Activated CD8-positive, alpha-beta memory T cell treated with anti-CD3 and anti-CD28 coated beads for 48 hours (primary cell): ENCODE measurements at places on chromosomes 12 and 14.

- DNase-seq: no peak
Measured at GRCh38 chr12:76375939-76376338, 27.7 kb upstream of the BBS10 start.

- no peak for DNase-seq
Measured at GRCh38 chr14:74891870-74892269, 10.2 kb downstream of the DLST start.

- DNase-seq: no peak
Measured at GRCh38 chr14:20460458-20461224, 593 bp downstream of the PIP4P1 start.

DNA sequence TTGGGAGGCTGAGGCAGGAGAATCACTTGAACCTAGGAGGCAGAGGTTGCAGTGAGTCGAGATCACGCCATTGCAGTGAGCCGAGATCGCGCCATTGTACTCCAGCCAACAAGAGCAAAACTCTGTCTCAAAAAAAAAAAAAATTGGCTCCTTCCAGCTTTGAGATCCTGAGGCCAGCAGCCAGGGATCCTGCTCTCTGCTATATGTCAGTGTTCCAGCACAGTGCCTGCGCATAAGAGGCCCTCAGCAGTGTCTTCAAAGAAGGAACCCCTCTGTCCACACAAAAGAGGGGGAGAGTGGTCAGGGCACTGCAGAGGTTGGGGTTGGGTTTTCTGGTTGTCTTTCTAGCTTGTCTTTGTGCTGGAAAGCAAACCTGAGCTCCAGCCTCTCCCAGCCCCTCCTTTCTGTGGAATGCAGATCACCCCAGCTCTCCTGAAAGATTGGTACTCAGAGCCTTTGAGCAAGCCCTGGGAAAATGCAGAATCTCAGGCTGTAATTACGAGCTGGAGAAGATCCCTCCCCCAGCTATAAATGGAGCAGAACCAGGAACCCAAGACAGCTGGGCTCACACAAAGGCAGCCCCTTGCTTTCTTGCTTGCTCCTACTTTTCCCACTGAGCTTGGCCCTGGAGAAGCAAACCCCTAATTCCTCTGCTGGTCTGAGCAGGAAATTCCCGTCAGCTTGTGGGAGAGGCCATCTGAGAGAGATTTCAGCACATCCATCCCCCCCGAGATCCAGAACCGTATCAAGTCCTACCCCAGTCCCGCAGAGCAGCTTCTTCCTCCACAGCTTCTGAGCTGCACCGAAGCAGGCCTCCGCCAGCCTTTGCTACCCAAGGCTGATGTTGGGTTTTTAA lies 205.7 kb downstream of the ZFP36L1 start:
- no peak for DNase-seq

DNA sequence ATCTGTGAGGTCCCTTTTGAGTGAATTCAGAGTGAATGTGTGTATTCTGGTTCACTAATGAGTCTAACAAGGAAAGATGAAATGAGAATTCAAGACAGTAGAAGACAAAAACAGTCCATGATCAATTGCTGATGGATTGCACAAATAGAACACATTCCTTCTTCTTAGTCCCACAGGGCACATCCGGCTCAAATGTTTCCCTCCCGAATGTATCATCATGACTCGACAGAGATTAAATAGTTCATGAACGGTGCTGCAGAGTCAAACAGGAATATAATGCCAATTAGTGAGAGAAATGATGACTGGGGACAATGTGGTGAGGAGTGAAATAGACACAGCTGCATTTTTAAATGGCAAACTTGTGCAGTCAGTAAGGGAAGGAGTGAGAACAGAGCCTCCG lies 11.5 kb upstream of the SFSWAP start:
- DNase-seq: no peak

DNA sequence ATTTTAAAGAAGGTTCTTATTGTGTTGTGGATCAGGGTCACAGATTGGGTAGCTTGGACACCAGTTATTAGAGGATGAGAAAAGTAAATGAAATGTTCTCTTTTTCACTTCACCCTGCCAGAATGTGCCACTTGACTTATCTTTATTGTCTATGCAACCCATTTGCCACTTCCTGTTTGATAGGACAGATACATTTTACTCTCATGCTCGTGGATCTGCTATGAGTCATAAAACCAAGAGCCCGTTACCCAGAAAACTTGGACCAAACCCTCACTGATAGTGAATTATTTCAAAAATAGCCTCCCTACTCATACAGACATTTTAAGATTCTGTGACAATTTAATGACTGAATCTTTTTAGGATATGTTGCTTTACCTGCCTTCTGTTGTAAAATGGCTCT lies 1.8 kb downstream of the ISCA2 start:
- DNase-seq: no peak

DNA sequence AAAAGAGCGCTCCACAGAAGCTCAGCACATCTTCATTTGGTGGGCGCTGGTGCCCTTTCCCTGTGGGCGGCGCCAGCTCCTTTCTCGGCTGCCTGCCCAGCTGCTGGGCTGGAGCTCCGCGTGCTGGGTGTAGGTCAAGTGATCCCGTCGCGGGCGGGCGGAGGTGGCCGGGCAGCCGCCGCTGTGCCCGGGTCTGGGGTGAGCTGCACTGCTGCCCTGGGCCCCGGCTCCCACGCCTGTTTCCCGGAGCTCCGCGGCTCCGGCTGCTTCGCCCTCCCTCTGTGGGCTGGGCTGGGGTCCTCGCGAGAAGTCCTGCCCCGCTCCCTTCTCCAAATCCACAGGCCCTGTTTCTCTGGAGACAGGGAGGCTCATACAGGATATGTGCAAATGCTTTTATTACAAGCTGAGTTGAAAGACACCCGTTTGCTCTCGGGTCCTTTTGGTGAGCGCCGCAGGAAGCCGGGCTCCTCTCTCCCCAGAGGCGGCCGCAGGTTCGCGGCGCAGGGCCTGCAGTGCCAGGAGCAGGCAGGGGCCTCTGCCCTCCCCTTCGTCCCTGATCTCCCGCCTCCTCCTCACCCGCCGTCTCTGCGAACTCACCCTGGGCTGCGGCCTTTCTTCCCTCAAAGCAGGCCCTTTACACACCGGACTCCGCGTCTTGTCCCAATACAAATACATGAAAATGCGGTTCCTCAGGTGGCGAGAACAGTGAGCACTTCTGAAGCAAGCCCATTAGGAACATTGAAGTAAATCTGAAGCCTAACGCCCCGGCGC lies 67.8 kb upstream of the CAPRIN2 start:
- no peak for DNase-seq

DNA sequence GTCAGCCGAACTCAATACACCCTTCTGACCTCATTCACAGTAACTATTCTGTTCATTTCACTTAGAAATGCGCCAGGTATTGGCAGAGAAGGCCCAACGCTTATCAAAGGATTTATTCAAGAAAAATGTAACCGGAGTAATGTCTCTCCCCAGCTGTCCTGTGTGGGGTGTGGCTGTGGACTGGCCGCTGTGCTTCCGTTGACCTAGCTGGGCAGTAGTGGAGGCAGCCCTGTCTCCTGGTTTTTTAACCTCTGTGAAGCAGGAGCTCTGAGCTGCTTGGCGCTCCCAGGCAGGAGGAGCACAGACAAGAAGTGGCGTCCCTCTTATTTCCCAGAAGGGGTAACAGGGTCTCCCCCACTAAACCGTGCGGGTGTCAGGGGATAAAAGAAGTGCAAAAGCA lies 85.2 kb downstream of the ESR2 start:
- DNase-seq: no peak

GRCh38 chr14:39169541-39169900 lies 612 bp downstream of the TRAPPC6B start:
- no peak for DNase-seq

GRCh38 chr12:76520348-76520747 lies 39.2 kb downstream of the OSBPL8 start:
- no peak for DNase-seq

DNA sequence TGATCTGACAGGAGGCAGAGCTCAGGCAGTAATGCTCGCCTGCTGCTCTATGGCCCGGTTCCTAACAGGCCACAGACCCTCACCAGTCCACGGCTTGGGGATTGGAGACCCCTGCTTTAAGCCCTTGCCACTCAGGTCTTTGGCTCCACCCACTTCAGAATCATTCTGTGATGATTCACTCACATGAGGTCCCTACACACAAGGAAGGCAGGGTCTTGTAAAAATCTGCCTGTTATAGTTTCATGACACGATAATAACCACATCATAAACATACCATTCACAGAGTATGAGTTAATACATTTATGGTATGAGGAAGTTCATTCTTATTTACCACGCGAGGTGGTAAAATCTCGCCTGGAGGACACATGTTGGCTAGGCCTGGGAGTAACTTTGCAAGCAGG lies 29.0 kb upstream of the MAX start:
- DNase-seq: no peak

GRCh38 chr12:99389751-99390150 lies 257.8 kb upstream of the GARIN6 start:
- no peak for DNase-seq

DNA sequence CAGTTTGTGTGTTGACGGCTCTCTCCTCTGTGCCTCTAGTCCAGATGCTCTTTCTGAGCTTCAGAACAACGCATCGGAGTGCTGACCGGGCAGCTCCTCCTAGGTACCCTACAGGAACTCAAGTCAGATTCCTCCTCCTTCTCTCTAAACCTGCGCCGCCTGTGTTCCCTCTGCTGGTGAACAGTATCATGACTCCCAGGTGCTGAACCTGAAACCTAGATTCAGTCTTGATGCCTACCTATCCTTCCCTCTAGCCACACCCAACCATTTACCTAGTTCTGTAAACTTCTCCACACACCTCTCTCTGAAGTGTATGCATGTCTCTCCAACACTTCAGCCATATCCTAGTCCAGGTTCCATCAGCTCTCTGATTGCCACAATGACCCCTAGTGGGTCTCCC lies 112.7 kb downstream of the EFCAB11 start:
- DNase-seq: no peak

DNA sequence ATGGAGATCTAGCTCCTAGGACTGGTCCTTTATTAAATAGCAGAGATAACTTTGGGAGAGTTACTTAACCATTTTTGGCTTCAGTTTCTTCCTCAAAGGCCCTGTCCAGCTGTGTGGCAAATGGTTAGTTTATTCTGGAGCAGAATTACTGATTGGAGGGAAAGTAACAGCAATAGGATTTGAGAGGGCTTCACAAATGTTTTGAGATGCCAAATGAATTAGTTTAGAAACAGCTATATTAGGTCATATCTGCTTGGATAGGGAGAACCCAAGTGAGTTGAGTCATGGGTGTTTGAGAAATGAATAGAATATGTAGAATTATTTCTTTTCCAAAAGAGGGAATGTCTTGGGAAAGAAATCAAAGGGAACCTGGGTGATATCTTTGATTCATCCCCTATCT lies 17.5 kb downstream of the RASSF3 start:
- DNase-seq: no peak

GRCh38 chr12:1665366-1665765 lies 25.5 kb upstream of the ADIPOR2 start:
- DNase-seq: no peak

DNA sequence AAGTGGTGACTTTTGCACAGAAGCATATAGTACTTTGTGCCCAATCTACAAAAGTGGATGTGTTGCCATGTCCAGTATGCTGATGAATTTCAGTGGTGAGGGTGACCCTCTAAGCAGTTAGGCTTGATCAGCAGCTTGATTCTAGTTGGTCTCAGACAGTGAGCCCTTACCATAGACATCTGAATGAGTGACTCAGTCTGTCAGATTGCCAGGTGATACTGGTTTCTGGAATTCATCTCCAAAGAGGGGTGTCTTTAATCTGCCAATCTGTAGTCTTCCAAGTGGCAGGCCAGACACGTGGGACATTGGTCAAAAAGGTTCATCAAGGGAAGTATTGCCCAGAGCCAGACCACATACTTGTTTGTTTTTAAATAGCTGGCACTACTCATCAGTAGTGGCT lies 187.4 kb upstream of the SLC16A7 start:
- DNase-seq: no peak

DNA sequence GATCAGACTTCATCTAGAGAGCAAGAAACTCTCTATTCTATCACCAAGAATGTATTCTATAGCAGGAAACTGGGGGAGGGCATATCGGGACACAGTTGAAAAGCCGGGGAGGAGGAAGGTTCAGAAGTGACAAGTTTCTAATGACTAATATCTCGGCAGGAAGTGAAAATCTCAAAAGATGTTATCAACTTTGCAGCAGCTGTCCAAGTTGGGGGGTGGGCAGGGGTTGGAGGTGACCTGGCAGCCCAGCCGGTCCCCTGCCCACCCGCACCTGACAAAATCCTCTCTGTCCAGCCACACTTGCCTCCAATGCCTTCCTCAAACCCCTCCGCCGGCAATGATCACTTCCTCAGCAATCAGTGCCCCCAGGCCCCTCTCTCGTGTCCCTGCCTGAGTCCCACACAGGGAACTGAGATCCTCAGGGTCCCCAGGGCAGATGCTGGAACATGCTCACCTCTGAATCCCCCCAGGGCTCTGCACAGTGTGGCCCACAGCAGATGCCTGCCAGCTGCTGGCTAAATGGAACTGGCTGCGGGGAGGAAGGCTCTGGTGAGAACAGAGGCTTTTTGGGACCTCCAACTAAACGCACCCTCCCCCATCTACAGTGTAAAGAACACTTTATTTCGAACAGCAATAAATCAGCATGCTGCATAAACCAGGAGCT lies 43.9 kb downstream of the CCDC88C start:
- DNase-seq: no peak

GRCh38 chr12:12333407-12334366 lies 16.4 kb downstream of the MANSC1 start:
- no peak for DNase-seq

GRCh38 chr14:79705126-79705894 lies 506.0 kb downstream of the DIO2 start:
- no peak for DNase-seq

DNA sequence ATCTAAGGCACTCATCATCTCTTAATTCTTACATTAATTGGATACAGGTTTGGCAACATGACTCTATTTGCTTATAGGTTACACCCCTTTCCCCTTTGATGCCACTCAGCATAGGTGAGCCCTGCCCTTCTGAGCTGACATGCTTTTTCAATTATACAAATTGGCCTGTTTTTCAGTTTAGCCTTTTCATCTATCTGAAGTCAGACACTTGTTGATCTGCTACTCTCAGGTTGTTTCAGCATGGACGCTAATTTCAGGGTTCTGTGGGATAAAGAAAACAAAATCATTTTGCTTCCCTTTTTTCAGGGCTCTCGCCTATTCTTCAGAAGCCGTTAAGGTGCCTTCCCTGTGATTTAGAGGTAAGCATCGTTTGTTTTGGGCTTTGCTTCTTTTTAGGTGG lies 55.3 kb downstream of the DACT1 start:
- no peak for DNase-seq

DNA sequence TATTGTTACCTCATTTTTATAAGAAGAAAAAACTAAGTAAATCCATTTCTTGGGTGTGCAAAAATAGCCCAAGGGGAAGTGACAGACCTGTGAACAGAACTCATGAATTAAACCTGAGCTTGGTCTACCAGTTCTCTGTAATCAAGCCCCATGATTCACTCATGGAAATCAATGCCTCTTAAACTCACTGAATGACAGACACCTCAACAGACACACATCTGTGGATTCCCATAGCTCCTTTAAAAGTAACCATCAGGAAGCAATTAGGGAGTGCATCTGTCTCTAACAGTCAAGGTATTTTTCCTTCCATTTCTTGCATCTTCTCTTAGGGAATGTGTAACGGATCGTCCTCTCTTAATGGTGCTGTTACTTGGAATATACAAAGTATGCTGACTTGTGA lies 215.0 kb upstream of the EEA1 start:
- DNase-seq: no peak
